ENCODE measurements at places on chromosomes 5 and 9.

GRCh38 chr5:120655828-120656435 lies 191.8 kb downstream of the PRR16 start:
- DNase-seq = no peak

- DNase-seq = no peak
These were observed 200.9 kb downstream of the ICE1 start for GRCh38 chr5:5623397-5623796.

GRCh38 chr5:142059304-142059940 lies 46.6 kb upstream of the GNPDA1 start:
- DNase-seq = no peak

DNA sequence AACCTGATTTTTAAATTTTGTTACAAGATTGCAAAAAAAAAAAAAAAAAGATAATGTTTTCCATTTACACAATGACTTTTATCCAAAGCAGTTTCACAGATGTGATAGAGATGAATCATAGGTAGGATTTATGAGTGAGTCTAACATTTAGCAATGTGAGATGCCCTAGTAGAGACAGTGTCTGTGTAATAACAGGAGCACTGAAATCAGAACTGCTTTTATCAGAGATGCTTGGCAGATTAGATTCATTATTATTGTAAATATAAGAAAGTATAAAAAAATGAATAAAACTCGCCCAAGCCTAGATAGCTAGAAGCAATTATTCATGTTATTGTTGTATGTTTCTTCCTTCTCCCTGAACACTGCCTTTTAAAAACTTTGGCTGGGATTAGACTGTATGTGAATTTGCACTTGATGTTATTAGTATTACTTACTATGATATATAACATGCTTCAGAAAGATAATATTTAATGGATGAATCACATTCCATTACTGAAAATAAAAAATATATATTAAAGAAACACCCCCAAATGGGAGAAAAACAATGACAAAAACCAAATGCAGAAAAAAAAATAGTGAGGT lies 567.3 kb upstream of the KLF4 start:
- DNase-seq = no peak

- no peak for DNase-seq
These were observed 189.8 kb downstream of the HINT1 start for GRCh38 chr5:130975299-130975698.

- DNase-seq = no peak
These were observed 19.0 kb downstream of the GPR107 start for GRCh38 chr9:130072515-130073235.

DNA sequence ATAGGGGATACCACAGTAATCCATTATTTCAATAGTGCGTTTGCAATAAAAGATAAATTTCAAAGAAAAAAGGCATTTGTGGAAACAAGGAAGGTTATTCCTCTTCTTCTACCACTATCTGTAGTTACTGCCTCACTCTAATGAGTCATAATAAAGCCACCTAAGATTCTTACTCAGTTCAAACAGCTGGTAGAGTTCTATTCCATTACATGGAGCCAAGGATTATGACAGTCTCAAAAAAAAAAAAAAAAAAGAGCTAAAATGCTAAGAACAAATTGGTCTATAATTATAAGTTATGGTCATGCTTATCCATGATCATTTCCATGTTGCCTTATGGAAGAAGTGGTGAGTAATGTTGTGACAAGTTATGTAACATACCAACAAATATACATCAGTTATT lies 46.3 kb downstream of the DENND1A start:
- no peak for DNase-seq

GRCh38 chr5:42812620-42813019 lies 928 bp upstream of the SELENOP start:
- DNase-seq = no peak

DNA sequence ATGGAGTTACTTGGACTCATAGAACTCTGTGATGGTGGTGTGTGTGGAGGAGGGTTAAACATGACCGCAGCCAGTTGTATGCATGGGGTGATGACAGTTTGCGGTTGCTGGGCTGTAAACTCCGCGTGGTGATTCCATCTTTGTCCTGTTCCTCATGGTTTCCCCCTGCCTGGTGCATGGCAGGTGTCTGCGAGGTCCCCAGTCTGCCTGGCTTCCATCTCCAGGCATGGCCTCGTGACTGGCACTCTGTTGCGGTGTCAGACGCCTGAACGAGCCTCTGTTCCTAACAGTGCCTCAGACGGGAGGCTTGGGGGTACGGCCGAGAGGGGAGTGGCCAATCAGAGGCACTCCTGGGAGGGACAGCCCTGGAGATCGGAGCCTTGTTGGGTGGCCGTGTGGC lies 33.9 kb upstream of the SH3PXD2B start:
- no peak for DNase-seq

DNA sequence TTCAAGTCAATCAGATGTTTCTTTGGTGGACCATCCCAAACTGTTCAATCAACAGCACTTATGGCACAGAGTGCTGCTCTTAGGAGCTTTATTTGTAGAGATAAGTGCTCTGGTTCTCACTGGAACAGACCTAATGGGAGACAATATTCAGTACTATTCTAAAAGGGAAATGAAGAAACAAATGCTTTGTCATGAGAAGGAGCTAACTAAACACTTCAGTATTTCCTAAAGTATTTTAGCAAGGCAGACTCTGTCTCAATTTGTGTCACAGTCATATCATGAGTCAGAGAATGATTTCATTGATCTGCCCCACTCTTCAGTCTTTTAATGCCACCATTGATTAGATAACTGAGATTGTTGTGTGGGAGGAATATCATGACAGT lies 175.3 kb downstream of the SLF1 start:
- no peak for DNase-seq

- DNase-seq = no peak
These were observed 14.7 kb upstream of the NOTCH1 start for GRCh38 chr9:136560586-136560985.

- DNase-seq = no peak
These were observed 101.9 kb upstream of the EFNA5 start for GRCh38 chr5:107772418-107773310.

DNA sequence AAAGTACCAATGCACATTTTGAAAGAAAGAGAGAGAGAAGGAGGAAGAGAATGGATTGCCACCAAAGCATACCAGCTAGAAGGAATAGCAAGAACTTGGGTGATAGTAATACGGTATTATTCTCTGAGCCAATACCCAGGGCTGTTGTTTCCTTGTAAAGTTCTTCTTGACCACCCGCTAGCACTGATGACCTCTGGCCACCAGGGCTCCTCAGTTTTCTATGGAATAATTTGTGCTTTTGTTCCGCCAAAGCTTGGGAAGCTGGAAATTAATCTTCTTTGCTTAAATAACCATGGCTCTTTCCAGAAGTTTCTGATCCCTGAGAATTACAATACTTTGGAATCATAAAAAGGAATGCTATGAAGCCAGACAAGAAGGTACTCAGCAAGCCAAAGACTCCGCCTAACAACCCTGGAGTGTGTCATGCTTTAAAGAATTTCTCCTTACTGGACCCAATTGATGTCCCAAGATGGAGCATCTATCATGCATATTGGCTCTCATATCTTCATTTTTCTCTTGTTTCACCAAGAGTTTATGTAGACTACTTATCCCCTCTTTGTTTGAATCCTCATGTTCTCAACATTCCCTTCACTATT lies 29.8 kb downstream of the OR2K2 start:
- no peak for DNase-seq

- no peak for DNase-seq
These were observed 7.3 kb upstream of the SLC25A51 start for GRCh38 chr9:37911271-37911681.

DNA sequence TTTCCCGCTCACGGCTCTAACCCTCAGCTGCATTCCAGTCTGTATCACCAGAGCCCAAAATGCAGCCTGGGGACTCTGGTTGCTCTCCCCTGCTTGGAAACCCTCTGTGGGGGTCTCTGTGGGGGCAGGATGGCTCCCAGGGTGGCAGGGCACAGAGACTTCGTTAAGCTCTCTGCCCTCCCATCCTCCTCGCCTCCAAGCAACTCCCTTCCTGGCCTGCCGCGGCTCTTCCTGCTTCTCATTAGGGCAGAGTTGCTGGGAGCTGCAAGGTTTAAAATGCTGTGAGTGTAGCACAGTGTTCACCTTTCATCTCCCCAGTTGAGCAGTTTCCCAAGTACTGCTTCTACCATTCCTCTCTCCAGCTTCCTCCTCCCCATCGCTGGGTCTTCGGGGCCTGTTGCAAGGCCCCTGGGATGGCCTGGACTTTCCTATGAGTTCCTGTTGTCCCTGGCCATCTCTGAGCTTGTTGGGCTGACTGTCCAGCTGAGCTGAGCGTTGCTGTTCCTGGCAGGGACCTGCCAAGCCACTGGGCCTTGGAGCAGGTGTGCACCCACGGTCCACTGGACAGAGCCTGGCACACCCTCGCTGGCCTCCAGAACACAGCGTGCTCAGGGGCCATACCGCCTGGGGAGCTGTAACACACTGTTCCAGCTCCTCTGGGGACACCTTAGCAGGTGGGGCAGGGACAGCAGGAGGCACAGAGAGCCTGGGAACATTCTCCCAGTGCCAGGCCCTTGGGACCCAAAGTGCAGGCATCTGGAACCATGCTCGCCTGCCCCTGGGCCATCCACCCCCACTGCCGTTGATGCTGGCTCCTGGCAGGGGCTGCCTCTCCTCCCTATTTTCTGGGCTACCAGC lies 188.4 kb downstream of the C9orf50 start:
- no peak for DNase-seq

DNA sequence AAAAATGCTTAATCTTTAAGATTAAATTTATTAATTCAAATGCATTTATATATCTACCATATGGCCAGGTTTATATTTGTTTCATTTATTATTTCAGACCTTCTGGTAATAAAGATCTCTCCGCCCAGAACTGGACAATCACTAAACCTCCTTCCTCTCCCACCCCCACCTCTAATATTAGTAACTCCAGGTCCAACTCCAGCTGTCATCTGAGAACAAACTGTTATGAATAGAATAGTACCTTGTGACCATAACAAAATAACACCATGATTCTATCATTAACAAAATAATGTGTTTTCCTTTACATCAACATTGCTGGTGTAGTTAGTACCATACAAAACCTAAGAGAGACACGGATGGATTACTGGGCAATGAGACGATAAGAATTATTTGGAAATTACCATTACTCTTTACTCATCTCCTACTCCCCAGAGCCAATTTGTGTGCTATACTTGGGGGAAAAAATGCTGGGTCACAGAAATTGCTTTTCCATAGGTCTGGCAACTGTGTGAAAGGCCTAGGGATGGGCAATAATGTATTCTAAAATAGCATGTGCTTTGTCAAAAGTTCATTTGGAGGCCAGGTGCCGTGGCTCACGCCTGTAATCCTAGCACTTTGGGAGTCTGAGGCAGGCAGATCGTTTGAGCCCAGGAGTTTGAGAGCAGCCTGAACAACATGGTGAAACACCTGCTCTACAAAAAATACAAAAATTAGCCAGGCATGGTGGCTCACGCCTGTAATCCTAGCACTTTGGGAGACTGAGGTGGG lies 186.1 kb downstream of the ENC1 start:
- no peak for DNase-seq

DNA sequence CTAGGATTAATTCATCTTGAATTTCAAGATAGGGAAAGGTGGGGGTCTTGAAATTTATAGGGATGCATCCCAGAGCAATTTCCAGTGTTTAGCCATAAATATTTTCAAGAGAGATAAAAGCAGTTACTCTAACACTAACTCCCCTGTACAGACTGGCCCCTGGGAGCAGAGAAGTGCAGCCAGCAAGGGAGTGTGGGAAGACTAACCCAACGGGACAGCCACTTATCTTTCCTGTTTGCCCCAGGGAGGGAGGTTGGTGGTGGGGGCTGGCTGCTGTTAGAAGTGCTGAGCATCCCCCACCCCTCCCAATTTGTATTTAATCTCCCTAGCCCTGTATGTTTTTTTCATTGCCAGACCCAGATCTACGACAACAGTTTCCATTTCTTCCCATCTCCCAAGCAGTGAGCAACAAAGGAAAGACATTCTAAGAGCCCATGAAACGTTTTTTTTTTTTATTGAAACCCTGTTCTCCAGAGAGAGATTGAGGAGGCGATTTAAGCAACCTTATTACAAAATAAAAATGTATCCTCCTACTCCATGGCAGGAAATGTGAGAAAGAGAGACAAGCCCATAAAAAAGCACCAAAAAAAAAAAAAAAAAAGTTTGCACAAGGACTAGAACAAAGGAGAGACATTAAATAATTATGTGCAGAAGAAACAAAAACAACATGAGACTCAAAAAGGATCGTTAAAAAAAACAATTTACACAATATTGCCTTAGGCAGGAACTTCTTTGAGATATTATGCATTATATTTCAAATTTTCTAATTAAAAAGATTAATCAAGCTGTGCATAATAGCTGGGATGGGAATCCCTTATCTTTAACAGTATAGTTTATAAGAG lies 343.4 kb downstream of the ARHGEF28 start:
- DNase-seq = no peak

DNA sequence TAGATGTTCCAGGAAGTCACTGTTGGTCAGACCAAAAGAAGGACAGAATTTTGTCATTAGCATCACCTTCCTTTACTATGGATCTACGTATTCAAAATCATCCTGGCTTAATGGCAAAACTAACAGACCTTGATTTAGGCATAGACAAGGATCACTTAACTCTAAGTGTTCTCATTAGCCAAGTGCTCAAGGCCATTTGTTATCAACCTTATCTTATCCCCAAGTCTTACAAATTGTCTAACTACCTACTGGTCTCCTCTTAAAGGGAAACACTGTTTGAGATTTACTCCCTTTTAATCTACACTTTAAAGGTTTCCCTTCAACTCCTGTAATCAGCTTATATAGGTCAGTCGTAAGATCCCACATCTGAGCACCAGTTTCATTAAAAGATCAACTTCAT lies 1197.5 kb upstream of the C9orf72 start:
- no peak for DNase-seq

DNA sequence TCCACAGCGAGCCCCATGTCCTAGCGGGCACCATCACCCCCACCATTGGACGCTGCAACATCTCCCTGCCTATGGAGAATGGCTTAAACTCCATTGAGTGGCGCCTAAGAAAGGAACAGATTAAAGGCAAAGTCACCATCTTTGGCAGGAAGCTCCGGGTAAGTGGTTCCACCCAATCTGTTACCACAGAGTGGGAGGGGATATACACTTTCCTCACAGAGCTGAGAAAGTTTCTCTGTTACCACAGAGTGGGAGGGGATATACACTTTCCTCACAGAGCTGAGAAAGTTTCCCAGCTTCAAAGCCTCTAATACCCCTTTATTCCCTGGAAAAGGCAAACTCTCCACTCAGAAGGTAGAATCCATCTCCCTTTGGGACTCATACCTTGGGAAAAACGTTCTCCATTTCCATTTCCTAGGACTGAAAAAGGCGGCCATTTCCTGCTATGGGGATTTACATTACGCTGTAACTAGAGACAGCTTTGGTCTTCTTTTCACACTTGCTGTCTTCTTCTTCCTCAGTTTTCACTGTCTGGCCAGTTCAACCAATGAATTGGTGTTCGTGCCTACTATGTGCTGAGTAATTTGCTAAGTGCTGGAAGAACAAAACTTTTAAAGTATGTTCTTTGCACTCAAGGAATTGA lies 63.4 kb upstream of the WWC1 start:
- DNase-seq = no peak

GRCh38 chr9:91921371-91921770 lies 28.7 kb downstream of the ROR2 start:
- DNase-seq = no peak

GRCh38 chr5:137375741-137376526 lies 123.2 kb downstream of the SPOCK1 start:
- DNase-seq = no peak

Data from stimulated activated CD8-positive, alpha-beta memory T cell treated with anti-CD3 and anti-CD28 coated beads, Interleukin-4, amount 100 ng/mL, for 1 hour (primary cell).